Activated CD4-positive, alpha-beta T cell treated with anti-CD3 and anti-CD28 coated beads, Interleukin-2, amount 50 U/mL, for 48 hours (primary cell): ENCODE measurements at places on chromosomes 4 and X.
A peak's percentile ranks its signal among the peaks of the same experiment; 100 is the strongest.

DNA sequence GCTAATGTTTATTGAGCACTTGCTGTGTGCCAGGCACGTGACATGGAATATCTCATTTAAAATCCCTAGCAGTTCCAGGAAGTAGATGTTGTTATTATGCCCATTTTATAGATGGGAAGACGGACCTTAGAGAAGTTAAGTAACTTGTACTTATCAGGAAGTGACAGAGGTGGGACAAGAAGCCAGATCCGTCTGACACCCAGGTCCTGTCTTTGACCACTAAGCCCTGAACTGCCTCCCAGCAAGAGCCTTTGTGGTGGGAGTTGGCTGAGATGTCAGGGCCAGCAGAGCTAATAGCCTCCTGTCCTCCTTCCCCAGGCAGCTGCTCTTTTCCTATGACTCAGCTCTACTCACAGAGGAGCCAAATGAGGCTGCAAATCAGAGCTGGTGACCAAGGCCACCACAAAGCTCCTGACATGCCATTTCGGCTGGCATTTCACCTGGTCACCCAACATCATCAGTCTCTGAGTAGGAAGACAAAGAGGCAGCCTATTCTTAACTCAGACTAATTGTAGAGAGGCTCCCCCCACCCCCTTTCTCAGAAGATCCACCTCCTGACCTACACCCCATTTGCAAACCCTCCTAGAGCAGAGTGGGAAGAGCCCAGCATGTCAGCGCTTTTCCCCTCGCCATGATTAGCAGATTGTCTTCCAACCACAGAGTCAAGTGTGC lies 175.1 kb upstream of the KIT start:
- DNase-seq, result no peak

DNA sequence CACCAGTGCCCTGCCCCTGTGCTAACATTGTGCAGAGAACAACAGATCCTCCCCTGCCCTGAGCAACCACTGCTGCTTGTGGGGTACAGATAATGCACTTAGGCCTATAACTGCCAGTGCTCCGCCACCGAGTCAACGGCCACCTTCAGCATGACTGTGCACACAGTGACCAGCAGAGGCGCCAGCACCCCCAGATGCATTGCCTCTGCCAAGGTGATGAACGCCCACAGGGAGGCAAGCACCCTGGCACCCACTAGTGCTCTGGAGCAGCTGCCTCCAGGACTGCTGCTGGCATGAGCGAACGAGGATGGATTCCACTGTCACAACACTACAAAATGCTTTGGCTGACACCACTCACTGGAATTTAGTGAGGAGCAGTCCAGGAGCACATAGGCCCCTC lies 38.2 kb downstream of the SPIN2B start:
- DNase-seq, result no peak

- no peak for DNase-seq
Observed at GRCh38 chrX:111634823-111635729, 45.9 kb upstream of the ALG13 start.

- DNase-seq, result no peak
Observed at GRCh38 chr4:22315628-22316027, 200.2 kb downstream of the ADGRA3 start.

DNA sequence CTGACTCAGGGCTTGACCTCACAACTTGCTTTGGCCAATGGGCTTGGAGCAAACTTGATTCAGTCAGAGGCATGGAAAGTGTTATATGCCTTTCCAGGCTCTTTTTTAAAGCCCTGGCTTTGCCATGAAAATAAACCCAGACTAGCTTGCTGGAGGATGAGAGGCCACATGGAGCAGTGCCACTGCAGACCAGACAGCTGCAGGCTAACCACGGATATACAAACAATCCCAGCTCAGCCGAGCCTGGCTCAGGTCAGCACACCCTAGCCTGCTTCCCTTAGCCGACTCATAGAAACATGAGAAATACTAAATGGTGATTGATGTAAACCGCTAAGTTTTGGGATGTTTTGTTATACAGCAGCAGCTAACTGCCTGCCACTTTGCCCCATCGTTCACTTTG lies 345.1 kb downstream of the ARHGAP10 start:
- no peak for DNase-seq

GRCh38 chr4:121164291-121164690 lies at the start of gene TNIP3:
TNIP3 (minus strand) TSS chr4:121164321; CDS start chr4:121164125, 196 bp downstream.
- no peak for DNase-seq

GRCh38 chrX:48520455-48520854 lies 1.2 kb upstream of the EBP start:
- DNase-seq, result no peak

GRCh38 chrX:10636337-10636736 lies 16.0 kb upstream of the MID1 start:
- DNase-seq, result no peak

DNA sequence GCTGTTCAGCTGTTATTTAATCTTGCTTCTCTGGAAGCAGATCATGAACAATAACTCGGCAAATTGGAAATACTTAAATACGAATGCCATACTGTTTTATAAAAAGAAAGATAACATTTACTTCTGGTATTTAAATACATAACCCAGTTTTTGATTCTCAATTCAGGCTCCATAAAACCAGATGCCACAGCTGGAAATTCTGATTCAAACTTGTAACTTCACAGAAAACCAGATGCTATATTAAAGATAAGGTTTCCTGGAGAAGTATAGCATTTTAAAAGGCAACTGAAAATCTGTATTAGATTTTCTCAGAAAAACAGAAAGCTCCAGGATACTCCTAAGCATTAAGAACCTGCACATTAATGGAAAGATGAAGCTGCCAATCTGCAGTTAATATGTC lies 40.2 kb downstream of the STX18 start:
- DNase-seq, result no peak

DNA sequence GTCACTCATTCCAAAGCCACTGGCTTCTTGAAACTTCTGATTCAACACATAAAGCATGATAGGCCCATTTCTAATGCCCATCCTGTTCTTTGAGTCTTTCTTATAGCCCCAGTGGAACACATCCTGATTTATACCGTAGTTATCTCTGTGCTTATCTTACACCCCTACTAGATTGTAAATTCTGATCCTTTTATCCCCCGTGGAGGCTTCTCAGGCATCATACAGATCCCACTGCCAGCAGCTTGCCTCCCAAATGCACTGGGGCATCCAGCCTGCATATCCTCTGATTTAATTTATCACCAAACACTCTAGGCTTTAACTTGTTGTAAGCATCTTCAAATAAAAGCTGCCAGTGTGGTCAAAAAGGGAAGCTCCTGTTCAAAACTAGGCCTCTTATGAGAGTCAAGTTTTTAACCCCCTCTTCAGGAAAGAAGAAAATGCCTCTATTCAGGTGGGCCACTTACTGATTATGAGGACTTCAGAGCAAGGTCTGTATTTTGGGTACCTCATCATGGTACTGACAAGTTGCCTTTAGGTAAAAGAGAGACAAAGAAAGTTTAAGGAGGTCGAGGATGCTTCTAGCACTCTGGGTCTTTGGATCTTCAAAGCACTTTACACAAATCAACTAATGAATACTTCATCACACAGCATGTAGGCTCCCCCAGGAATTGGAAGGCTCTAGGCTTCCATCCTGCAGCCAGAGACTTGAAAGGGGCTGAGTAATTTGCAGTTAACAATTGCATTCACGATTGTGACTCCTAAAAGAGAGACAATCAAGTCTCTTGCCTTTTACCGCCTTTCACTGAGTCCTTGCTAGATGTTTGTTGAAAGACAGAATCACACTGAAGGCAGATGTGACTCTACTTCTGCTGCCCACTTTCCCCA lies 95.8 kb upstream of the LDB2 start:
- no peak for DNase-seq

DNA sequence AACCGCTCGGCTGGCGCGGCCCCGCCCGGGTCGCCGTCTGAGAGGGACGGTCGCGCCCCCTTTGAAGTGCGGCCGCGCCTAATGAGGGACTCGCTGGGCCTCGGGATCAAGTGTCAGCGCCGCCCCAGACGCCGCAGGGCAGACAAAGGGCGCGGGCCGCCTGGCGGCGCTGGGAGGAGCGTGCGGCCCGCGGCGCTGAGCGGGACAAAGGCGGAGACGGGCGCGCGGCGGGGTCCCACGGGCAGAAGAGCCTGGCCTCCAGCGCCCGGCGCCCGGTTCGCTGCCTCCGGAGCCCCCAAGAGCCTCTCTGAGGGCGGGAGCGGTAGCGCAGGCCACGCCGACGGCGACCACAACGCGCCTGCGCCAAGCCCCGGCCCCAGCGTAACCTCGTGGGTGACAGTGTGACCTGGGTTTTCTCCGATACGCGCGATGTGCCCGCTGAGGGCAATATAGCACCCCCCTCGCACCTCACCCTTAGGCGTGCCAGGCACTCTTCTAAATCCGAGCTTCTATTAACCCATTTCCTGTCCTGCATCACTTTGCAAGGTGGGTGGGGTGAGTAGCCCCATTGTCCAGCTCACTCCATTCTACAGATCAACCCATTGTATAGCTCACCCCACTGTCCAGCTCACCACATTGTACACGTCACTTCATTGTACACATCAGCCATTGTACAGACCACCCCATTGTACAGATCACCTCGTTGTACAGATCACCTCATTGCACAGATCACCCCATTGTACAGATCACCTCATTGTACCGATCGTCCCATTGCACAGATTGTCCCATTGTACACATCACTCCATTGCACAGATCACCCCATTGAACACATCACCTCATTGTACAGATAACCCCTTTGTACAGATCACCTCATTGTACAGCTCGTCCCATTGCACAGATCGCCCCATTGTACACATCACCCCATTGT lies 33.7 kb upstream of the STX18 start:
- DNase-seq, result peak; percentile 57

DNA sequence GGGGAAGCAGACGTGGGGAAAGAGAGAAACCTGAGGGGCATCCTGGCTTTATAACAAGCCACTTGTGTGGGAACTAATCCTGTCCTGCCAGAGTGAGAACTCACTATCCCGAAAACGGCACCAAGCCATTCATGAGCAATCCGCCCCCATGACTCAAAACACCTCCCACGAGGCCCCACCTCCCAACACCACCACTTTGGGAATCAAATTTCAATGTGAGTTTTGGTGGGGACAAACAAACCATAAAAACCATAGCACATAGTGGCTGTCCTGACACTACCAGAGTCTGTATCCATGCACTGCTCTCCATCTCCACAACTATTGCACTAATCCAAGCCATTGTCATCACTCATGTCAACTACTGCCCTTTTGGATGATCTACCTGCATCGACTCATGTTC lies 28.5 kb upstream of the SEPTIN6 start:
- DNase-seq, result no peak

DNA sequence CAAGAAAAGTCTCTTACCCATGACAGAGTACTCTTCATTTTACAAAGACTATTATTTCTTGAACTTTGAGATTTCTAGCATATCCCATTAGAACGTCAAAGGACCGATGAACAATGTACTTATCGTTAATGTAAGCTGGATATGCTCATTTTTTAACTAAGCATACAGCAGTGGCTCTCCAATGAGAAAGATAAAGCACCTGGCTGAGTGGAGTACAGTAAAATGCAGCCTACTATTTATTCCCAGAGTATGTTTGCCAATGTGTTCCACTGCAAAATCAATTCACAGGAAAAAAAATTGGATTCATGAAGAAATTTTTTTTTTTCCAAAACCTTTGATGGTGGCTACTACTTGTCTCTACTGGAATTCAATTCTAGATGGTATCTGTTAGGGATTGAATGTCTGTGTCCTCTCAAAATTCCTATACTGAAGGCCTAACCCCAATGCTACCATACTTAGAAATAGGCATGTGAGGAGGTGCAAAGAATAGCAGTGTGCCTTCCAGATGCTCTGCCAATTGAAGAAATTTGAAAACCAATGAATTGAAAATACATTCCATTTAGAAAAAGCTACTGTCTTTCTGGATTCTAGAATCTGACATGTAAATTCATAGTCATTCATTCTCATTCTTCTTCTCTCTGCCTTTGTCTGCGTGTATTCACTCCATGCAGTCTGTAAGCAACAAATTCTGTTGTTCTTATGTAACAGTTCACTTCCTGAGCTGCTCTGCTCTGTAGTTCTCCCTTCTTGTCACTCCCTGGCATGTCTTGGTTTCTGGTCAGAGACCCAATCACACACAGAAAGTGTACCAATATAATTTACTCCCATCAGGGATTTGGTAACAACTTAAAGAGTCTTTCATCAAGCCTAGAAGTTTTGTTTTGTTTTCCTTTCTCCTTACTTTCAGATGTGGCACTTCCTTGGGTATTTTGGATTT lies 61.4 kb downstream of the PAPSS1 start:
- no peak for DNase-seq

GRCh38 chrX:142804085-142804484 lies 221.6 kb upstream of the SPANXN4 start:
- no peak for DNase-seq

DNA sequence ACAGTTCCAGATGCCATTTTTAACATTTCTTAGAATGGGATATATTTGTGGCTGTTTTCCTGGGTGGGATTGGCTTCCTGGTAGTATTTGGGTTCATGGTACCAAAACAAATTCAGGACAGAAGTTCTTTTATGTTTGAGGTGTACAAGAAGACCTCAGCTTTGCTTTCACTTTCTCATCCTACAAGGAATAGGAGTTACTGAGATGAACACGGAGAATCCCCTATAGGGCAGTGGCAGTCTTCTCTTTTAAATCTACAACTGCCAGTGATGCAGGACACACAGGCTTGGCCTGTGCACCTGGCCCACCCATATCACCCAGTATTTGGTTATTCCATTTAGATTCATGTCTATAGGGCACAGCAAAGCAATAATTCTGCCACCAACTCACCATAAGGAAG lies 35.2 kb downstream of the SLC10A7 start:
- no peak for DNase-seq

- no peak for DNase-seq
Observed at GRCh38 chrX:10155137-10155536, 1.6 kb upstream of the CLCN4 start.

DNA sequence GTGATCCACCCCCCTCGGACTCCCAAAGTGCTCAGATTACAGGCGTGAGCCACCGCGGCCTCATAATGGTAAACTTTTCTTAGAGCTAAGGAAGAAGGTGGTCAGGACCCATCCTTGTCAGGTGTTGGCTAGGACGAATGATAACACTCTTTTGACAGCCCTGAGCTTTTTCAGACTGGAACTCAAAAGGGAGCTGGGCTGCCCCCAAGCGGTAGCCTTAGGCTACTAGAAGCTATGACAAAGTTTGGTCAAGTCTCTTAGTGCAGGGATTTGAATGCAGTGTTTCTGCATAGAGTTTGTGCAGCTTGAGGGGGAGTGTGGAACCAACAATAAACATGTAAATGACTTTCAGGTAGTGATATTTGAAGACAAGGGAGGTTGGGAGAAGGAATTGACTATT lies 11.8 kb upstream of the HSD17B10 start:
- DNase-seq, result peak; percentile 50
